Fibroblast of skin of back (primary cell): ENCODE measurements at places on chromosomes 6 and 20.

GRCh38 chr20:58020656-58021454 is 207.6 kb downstream of the ANKRD60 start:
- no peak for DNase-seq

DNA sequence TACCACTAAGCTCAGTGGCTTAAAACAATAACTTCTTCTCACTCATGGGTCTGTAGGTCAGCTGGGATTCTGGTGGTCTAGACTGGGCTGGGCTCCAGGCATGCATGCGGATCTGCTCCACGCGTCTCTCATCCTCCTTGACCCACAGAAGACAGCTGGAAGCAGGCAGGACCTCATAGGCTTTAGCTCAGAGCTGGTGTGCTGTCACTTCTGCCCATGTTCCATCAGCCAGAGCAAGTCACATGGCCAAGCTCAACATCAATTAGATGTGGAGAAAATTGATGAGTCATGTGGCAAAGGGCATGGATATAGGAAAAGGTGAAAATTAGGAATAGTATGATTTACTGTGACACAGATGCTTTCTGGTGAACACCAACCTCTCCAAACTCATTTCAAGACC is 57.4 kb upstream of the PSMF1 start:
- no peak for DNase-seq

DNA sequence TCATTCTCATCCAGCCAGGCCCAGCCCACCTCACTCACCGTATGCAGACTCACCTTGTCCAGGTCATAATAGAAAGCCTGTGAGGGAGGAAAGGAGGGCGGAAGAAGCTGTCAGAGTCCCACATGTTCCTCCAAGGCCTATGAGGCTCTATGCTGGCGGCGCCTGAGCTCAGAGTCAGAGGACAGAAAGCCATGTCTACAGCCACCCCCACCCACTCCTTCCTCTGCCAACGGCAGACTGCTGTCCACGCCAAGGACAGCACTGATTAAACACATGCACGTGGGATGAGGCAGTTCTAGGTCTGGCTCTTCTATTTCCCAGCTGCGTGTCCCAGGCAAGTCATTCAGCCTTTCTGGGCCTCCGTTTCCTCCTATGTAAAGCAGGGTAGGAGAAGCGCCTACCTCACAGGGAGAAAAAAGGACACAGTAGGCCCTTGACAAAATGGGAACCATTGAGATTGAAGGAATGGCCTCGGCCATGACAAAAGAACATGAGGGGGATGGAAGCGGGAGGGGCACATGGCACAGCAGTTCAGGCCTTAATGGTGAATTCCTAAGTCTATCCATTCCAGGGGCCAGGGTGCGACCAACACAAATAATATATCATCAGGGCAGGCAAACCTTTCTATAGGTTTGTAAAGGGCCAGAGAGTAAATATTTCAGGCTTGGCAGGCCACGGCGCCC is 80.1 kb downstream of the RIPOR3 start:
- no peak for DNase-seq

- no peak for DNase-seq
Measured at GRCh38 chr6:6870921-6871320, 236.8 kb upstream of the RREB1 start.

- peak; percentile 75 for DNase-seq
Measured at GRCh38 chr6:74946961-74947360, 258.9 kb downstream of the COL12A1 start.

DNA sequence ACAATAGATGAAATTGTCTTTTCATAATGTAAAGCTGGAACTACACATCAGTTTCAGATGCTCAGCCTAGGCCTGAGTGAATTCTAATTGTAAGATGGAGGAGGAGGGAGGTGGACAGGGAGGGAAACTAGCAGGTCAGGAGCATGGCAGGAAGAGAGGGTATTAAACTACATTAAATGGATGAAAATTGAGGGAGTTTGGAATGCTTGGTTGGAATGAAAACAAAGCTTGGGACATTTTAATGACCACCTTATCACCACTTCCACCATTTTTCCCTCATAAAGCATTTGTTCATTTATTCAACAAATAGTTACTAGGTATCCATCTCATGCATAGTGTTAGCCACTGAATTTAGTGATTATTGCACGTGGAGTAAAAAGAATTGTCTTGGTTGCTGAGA is 65.0 kb downstream of the KIZ start:
- DNase-seq, result no peak

- no peak for DNase-seq
Measured at GRCh38 chr20:46316984-46317684, 8.8 kb upstream of the CDH22 start.

GRCh38 chr20:11296951-11297350 is 620.7 kb upstream of the BTBD3 start:
- no peak for DNase-seq

DNA sequence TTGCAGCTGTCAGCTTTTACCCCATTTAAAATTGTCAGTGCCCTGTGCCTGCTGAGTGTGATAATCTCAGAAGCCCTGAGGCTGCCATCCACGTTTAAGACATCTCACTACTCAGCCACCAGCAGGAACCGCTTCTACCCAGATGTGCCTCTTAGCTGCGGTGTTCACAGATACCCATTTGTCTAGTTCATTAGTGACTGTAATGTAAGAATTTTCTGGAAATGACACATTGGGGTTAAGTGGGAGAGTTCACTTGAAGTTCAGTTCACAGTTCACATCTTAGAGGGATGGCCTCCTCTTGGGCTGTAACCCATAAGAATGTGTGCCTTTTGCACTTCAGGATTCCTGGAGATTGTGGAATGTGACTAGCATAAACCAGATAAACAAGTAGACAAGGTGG is 477.7 kb downstream of the BTBD3 start:
- DNase-seq, result no peak

- no peak for DNase-seq
Measured at GRCh38 chr20:4787820-4788219, 66.1 kb downstream of the PRND start.

DNA sequence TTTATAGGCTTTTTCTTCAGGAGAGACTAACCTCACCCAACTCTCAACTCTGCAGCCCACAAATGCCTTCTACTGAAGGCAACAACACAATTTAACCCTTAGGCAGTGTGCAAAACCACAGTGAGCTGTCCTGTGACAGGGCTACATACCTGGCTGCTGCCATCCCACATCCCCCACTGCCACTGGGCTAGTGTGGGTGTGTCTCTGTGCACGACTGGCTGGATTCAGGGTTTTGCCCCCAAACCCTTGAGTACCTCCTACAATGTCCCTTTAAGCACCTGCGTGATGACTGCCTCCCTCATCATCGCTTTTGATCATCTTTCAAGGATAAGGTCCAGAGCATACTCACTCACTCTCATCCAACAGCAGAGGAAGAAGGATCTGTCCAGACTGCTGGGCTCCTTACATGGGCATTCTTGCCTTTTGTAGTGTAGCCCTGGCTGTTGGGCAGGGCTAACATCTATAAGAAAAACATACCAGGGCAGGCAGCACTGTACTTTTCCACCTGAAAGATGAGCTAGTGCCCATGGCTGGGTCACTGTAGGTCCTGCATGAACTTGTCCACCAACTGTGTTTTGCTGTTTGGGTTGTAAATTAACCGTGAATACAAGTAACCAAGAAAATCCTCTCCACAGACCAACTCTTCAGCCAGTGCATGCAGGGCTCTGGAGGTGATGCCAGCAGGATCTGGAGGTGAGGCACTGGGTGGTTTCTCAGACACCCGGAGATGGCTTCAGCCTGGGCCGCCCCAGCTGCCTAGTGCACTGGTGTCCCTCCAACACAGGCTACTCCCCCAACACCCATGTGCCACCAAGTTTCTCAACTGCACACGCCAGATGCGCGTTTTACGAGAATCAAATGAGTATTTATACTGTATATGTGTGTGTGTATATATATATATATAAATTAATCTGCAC is 45.2 kb downstream of the PLCG1 start:
- DNase-seq, result no peak

- DNase-seq, result peak; percentile 43
Measured at GRCh38 chr20:35953387-35954199, 709 bp downstream of the SCAND1 start.

- peak; percentile 99 for DNase-seq
Measured at GRCh38 chr6:37134396-37135191, 35.4 kb upstream of the PIM1 start.

- peak; percentile 15 for DNase-seq
Measured at GRCh38 chr20:43840382-43841070, 74.1 kb upstream of the TOX2 start.

- DNase-seq, result peak; percentile 11
Measured at GRCh38 chr6:73134588-73134987, 90.7 kb downstream of the KHDC1L start.

DNA sequence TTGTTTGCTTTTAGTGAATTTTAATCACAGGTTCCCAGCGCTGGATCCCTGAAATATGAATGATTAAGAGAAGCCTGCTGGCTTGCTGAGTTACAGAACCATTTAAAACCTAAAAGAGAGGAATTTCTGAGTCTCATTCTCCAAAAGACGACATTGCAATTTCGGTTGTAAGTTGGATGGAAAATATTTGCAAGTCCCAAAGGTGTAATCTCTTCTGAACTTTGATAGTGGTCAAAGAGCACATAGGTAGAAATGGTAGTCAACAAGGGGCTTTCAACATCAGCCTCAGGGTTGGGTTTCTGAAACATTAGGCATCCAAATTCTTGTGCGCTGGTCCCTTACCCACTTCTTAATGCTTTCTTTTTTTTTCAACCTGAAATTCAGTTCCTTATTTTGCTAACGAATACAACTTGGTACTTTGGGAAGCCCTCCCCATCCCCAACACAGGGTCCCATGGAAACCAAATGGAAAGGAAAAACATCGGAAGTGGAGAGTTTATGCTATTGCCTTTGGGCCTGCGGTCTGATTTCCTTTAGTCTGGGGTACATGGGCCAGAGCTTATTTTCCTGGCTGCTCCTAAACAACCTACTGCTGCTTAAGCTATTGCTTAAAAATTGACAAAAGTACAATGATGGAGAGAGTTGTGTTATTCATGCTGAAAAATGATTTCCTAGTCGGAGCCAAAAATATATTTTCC is 117.0 kb upstream of the KCNK16 start:
- DNase-seq, result no peak

DNA sequence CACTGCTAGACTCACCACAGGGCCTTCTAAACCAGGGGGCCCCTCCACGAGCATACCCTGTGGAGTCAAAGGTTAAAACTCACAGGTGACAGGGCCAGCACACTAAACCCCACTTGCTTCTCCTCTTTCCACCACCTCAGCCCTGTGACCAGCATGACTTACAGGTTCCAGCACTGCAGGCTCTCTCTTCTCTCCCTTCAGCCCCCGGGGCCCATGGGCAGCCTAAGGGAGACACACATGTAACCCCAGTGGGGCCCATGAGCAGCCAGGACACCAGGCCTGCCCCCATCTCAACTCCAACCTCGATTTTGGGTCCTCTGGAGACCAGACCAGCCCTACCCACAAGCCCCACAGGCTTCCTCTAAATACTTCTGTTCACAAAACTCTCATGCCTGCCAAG is 28.0 kb downstream of the HLA-DPB1 start:
- DNase-seq, result no peak

DNA sequence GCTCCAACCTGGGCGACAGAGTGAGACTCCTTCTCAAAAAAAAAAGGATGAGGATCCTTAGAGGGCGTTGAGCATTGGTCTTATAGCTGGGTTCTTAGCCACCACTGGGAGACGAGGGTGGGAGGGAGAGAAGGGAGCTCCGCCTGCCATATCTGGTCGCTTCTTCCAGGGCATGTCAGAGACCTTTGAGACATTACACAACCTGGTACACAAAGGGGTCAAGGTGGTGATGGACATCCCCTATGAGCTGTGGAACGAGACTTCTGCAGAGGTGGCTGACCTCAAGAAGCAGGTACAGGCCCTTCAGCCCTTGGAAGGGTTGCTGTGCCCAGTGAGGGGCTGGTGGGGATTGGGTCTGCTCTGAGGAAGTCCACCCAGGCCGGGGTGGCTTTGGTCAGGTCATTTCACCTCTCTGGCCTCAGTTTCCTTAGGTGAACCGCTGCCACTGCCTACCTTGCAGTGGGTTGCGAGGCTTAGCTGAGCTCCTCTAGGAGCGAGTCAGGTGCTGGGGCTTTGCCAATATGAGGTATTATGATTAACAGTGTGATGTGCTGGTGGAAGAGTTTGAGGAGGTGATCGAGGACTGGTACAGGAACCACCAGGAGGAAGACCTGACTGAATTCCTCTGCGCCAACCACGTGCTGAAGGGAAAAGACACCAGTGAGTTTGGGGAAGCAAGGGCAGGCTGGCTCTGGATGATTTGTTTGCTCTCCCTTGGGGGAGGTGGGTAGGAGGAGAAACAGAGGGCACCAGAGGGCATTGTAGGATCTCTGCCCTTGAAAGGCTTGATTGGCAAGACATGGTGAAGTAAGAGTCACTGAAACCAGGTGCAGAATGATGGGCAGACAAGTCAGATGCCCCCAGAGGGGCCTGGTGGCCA is 8.5 kb downstream of the CNPY3 start:
- no peak for DNase-seq

DNA sequence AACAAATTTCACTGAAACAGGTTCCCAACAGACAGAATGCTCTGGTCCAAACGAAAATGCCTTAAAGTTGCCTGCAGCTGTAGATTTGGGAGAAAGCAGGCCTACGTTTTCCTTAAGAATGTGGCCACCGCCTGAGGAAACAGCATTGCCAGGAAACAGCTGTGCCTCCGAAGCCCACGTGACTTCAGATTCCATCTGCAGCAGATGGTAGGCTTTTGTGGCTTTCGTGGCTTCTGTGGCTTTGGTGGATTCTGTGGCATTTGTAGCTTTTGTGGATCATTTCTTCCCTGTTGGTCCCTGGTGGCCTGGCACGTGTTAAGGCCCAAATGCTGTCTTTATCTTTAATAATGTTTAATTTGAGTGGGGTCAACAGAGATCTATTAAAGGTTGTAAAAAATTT is 222.9 kb downstream of the TTLL2 start:
- peak; percentile 37 for DNase-seq

DNA sequence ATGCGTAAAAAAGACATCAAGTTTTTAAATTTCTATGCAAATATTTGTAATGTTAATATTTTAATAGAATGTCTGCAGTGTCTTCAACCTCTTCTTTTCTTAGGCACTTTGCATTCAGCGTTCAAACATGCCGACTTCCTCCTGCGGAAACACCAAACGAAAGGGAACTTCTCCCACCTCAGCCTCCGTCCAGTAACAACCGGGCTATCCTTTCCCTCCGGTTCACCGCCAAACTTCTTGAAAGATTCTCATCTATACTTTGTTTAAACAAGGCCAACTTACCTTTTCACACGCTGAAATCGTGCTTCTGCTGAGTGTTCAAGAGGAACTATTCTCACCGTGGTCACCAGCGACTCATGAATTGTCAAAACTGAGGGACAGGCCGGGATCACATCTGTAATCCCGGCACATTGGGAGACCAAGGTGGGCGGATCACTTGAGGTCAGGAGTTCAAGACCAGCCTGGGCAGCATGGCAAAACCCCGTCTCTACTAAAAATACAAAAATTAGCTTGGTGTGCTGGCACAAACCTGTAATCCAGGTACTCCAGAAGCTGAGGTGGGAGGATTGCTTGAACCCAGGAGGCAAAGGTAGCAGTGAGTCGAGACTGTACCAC is 44.8 kb downstream of the GJA1 start:
- DNase-seq, result no peak

GRCh38 chr6:27742833-27743573 is 169.2 kb downstream of the OR2B2 start:
- no peak for DNase-seq

- no peak for DNase-seq
Measured at GRCh38 chr20:41169162-41169690, 31.9 kb downstream of the PLCG1 start.

GRCh38 chr6:98672681-98673475 is 161.5 kb upstream of the POU3F2 start:
- no peak for DNase-seq
